Stimulated activated naive B cell treated with anti-CD40 and anti-IgM and Interleukin-4, amounts not matched to agents 10 μg/mL and 1 μg/mL and 100 μg/mL, for 72 hours (primary cell): ENCODE measurements at places on chromosomes 13 and 19.
A peak's percentile ranks its signal among the peaks of the same experiment; 100 is the strongest.

DNA sequence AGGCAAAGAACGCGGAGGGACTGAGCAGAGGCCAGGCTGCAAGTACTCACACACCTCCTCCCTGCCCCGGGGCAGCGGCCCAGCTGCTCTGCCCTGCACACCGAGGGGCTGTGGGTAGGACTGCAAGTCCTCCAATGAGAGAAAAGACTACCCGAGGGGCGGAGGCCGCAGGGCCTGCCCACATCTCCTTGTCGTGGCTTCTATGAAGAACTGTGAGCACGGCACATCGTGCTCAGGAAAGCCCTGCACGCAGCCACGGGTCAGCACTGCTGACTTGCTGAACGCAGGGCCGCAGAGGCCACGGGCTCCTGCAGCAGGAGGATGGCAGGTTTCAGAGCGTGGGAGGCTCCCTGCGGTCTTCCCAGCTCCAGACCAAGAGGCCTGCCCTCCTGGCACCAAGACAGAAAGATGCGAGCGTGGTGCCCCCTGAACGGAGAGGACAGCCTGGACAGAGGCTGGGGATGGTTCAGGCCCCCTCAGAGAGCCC, 37.4 kb downstream of the CEBPG start:
- peaks cover 12% of the 10 kb centered on the region for H3K36me3 ChIP-seq
- no peak for DNase-seq
- peak overlapping the region; percentile 25 for H3K27ac ChIP-seq
- H3K4me1 ChIP-seq, result peaks cover 4% of the 10 kb centered on the region
- no peaks in the 10 kb centered on the region for H3K27me3 ChIP-seq

DNA sequence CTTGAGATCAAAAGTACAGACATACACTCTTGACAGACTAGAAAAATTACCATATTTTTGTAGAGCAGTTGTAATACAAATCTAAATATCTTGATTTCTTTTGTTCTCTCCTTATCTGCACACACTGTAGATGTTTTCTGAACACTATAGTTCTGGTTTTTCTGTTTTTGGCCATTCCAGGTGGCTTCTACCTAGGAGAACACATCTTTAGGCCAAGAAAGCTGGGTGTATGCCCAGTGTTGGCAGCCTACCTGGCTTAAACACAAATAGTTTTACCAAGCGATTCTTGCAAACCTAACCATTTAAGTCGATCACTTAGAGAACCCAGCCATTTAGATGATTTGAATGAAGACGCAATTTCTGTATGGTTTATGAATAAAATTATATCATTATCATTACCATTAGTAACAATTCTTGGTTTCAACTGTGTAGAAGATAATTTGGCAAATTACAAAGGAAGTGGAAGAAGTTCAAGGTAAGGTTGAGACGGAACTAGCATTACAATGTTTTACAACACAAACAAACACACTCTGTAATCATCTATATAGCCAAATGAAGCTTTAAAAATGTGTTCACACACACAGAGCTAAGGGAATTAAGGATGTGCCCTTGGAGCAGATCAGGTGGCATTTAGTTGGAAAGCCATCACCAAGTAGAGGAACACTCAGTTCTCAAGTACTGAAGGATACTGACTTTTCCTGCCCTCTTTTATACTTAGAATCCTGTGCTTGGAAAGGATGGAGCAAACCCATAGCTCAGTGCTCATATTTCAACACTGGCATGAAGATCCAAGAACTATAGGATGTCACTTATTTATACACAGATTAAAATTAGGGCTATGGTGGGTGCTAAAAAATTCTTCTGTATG, 36.2 kb downstream of the ERCC5 start:
- H3K4me1 ChIP-seq, result no peaks in the 10 kb centered on the region
- DNase-seq, result no peak
- no peak overlapping the region for H3K4me3 ChIP-seq
- no peak overlapping the region for H3K27ac ChIP-seq
- H3K36me3 ChIP-seq, result peaks cover 19% of the 10 kb centered on the region

DNA sequence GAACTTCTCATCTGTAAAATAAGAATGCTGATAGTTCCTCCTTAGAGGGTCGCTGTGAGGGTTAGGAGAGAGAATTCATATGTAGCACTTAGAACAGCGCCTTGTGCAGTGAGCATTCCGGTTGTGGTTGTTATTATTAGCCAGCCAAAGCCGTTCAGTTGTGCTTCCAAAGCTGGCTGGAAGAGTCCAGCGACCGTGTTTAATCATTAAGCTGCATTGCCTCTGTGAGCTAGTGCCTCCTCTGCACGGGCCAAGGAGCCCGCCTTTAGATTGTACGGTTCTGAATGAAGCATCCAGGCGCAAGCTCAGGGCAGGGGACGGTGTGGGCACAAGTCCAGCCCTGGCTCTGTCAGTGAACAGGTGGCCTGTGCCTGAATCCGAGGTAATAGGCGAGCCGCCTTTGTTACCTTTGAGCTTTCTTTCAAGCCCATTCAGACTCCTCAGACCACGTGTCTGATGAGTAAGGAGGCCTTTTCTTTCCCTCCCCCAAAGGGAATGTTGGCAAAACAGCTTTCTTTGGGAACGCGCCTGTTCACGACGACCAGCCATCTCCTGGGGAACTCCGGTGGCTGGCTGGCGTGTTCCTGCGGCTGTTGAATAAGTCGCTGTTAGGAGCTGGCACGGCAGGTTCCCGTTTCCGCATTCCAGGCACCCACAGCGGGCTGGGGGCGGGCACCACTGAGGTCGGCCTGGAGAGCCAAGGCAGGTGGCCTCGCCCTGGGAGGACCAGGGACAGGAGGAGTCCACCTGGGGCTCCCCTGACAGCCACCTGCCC, 25.1 kb downstream of the SIPA1L3 start:
- no peaks in the 10 kb centered on the region for H3K27me3 ChIP-seq
- H3K27ac ChIP-seq, result peak overlapping the region; percentile 95
- peak; percentile 54 for DNase-seq

- no peaks in the 10 kb centered on the region for H3K36me3 ChIP-seq
- H3K4me3 ChIP-seq, result no peak overlapping the region
- H3K4me1 ChIP-seq, result no peaks in the 10 kb centered on the region
- no peak overlapping the region for H3K27ac ChIP-seq
- H3K27me3 ChIP-seq, result peaks cover 12% of the 10 kb centered on the region
These were observed 204.8 kb upstream of the ZNF536 start for GRCh38 chr19:30167206-30167868.

GRCh38 chr13:48221686-48222187, 11.3 kb upstream of the ITM2B start:
- peak overlapping the region; percentile 65 for H3K4me3 ChIP-seq
- H3K27ac ChIP-seq, result peak overlapping the region; percentile 62
- no peaks in the 10 kb centered on the region for H3K36me3 ChIP-seq
- peaks cover 31% of the 10 kb centered on the region for H3K4me1 ChIP-seq

DNA sequence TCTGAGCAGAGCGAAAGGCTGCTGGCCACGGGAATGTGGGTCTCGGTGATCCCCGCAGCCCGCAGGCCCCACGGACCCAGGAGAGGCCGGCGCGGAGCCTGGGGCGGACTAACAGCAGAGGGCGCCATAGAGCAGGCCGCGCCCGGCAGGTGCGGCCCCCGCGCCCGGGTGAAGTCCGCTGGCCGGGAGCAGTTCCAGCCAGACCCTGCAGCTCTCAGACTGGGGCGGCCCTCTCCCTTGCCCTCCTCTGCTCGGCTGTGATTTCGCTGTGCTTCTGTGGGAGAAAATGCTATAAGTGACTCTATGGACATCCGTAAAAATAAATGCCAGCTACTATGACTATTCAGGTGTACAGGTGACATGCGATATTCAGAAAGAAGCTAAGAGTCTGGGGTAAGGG, 37.7 kb downstream of the GSX1 start:
- peak; percentile 39 for DNase-seq
- no peaks in the 10 kb centered on the region for H3K36me3 ChIP-seq
- peaks cover 9% of the 10 kb centered on the region for H3K4me1 ChIP-seq
- peaks cover 79% of the 10 kb centered on the region for H3K27me3 ChIP-seq

DNA sequence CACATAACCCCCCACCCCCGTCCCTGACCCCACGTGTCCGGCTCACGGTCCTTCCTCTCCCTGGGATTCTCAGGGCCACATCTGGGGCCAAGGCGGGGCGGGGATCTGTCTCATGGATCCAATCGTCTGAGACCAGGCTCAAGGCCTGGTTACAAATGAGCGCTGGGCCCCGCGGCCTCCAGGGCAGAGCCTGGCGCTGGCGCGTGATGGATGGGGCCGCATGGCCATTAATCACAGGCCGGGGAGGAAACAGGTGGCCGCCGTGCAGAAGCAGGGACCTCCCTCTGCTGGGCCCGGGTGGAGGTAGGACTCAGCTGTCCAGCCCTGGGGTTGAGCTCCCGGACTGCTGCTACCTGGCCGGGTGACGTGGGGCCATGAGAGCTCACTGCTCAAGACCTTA, 5.8 kb upstream of the TLE5 start:
- H3K4me1 ChIP-seq, result peaks cover 58% of the 10 kb centered on the region
- H3K27me3 ChIP-seq, result no peaks in the 10 kb centered on the region
- H3K4me3 ChIP-seq, result no peak overlapping the region
- H3K27ac ChIP-seq, result peak overlapping the region; percentile 44
- no peak for DNase-seq
- H3K36me3 ChIP-seq, result no peaks in the 10 kb centered on the region

DNA sequence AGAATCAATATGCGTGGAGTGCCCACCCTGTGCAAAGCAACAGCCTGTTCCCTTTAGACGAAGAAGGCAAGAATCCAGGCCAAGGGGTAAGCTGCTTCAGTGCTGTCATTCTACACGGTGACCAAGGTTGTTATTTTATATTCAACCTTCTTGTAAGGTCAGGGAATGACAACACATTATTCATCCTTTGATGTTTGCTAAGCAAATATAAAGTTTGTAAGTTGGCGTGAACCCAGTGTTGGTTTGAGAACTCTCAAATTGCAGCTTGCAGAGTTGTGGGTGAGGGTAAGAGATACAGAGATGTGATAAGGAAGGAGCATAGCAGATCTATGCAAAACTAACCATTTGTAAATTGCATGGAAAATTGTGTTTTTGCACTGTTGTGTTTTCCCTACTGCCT, 436.7 kb downstream of the FGF9 start:
- no peak overlapping the region for H3K4me3 ChIP-seq
- DNase-seq, result no peak
- H3K36me3 ChIP-seq, result peaks cover 6% of the 10 kb centered on the region
- peaks cover 25% of the 10 kb centered on the region for H3K4me1 ChIP-seq
- no peak overlapping the region for H3K27ac ChIP-seq

- DNase-seq, result no peak
- H3K27me3 ChIP-seq, result no peaks in the 10 kb centered on the region
- H3K4me3 ChIP-seq, result no peak overlapping the region
- no peak overlapping the region for H3K27ac ChIP-seq
These were observed 44.9 kb upstream of the ZNF91 start for GRCh38 chr19:23440207-23440606.

DNA sequence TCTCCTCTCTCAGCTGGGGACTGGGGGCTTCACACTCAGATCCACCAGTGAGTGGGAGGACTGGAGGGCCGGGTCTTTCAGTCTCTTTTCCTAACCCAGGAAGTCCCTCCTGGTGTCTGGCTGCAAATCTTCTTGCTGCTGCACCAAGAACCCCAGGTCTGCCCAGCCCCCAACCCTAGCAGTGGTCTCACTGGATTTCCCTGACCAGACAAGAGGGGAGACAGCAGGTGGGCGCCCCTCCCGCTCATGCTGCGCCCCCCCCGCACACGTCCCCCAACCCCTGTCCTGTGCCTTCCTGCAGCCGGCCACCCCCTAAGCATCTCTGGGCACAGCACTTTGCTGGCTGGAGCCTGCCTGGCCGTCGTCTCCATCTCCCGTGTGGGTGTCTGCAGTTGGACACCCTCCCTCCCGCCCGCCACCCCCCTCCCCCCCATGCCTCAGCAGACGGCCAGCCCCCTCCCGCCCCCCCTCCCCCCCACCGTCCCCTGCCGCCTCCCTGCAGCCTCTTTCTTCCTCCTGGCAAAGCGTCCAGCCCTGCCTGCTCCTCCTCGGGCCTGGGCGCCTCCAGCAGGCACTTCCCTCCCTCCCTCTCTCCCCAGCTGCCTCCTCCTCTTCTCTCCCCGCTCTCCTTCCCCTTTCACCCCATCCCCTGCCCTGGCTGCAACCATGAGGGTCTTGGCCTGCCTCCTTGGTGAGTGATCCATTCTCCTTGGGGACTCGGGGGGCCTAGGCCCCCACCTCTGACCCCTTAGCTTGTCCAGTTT, at the start of gene SSC5D:
TSS of gene SSC5D (plus strand) at position 513 of the 764 bp plus-strand sequence. CDS start at position 667, 154 bp downstream.
- H3K36me3 ChIP-seq, result peaks cover 4% of the 10 kb centered on the region
- peak within 1 kb of the TSS; percentile 81 for H3K27ac ChIP-seq
- H3K4me1 ChIP-seq, result peaks cover 20% of the 10 kb centered on the region
- no peak for DNase-seq
- peaks cover 13% of the 10 kb centered on the region for H3K27me3 ChIP-seq
- H3K4me3 ChIP-seq, result peak within 1 kb of the TSS; percentile 65

GRCh38 chr19:7263521-7263920, 30.7 kb downstream of the INSR start:
- peaks cover 7% of the 10 kb centered on the region for H3K4me1 ChIP-seq
- H3K27ac ChIP-seq, result no peak overlapping the region
- H3K4me3 ChIP-seq, result no peak overlapping the region
- no peak for DNase-seq
- H3K36me3 ChIP-seq, result peaks cover 18% of the 10 kb centered on the region

- H3K27ac ChIP-seq, result peak overlapping the region; percentile 73
- no peak for DNase-seq
- H3K4me1 ChIP-seq, result peaks cover 25% of the 10 kb centered on the region
- H3K36me3 ChIP-seq, result peaks cover 13% of the 10 kb centered on the region
- peaks cover 69% of the 10 kb centered on the region for H3K27me3 ChIP-seq
These were observed 147.2 kb upstream of the ZNF536 start for GRCh38 chr19:30224689-30225606.

DNA sequence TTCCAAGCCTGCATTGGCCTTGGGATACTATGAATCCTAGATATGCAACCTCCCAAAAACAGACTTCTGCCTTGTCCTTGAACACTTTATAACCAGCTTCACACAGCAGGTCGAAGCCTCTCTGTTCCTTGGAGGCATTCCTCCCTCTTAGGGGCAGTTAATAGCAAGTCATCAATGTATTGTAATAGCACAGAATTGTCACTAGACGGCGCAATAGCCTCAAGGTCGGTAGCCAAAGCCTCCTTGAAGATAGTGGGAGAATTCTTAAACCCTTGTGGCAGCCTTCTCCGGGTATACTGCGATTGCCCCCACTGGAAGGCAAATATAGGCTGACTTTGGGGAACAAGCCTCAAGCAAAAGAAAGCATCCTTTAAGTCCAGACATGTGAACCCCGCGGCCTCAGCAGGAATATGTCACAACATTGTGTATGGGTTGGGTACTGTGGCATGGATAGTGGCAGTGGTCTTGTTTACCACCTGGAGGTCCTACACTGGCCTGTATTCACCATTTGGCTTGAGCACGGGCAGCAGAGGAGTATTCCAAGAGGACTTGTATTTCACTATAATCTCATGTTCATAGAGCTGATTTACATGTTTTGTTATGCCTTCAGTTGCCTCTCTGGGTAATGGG, 61.1 kb downstream of the ZNF431 start:
- peaks cover 8% of the 10 kb centered on the region for H3K4me1 ChIP-seq
- no peaks in the 10 kb centered on the region for H3K27me3 ChIP-seq
- peak; percentile 8 for DNase-seq
- H3K36me3 ChIP-seq, result no peaks in the 10 kb centered on the region

GRCh38 chr19:31148671-31149070, 200.6 kb downstream of the TSHZ3 start:
- no peak overlapping the region for H3K4me3 ChIP-seq
- no peak for DNase-seq
- H3K27me3 ChIP-seq, result no peaks in the 10 kb centered on the region
- H3K36me3 ChIP-seq, result no peaks in the 10 kb centered on the region
- no peak overlapping the region for H3K27ac ChIP-seq
- H3K4me1 ChIP-seq, result no peaks in the 10 kb centered on the region
